ENCODE measurements at places on chromosomes 4 and X.

- no peak for DNase-seq
Observed at GRCh38 chr4:102663073-102663472, 97.7 kb downstream of the MANBA start.

DNA sequence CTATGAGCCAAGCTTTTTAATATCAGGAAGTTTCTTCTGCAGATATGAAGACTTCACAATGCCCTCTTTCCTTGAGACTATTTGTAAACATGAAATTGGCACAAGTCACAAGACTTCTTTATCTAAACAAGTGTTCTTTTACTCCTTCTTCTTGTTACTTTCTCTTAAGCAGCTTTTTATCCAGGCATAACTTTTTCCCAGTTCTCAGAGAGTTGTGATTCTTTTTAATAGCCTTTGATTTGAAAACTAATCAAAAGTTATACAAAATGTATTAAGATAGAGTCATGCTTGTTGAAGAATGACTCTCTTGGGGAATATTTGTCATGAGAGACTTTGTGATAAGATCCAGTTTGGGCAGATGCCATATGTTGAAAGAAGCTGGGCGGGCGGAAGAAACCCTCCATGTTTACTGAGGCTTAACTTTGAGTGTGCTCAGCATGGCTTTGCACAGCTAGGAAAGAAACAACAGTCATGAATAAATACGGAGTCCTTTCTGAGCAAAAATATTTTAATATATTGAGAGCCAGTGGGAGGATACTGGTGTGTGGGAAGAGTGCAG lies 39.3 kb downstream of the SYTL5 start:
- DNase-seq = no peak

- no peak for DNase-seq
Observed at GRCh38 chr4:165464376-165464775, 85.6 kb downstream of the CPE start.

GRCh38 chrX:150842198-150842685 lies 56.2 kb downstream of the CD99L2 start:
- DNase-seq = no peak

DNA sequence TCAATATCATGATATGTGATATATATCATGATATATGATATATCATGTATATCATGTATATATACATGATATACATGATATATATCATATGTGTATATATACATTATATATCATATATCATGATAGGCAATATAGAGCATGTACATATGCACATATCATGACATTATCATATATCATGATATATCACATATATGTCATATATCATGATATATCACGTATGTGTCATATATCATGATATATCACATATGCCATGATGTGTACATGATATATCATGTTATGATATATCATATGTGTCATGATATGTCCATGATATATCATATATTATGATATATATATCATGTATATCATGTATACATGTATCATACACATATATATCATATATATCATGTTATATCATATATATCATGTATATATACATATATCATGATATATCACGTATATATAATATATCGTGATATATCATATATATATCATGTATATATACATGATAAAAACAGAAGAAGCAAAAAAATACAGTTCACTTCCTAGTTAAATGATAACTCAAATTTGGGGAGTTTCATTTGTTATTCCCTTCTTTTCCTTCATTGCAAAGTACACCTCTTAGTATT lies 670.1 kb upstream of the EPHA5 start:
- no peak for DNase-seq

DNA sequence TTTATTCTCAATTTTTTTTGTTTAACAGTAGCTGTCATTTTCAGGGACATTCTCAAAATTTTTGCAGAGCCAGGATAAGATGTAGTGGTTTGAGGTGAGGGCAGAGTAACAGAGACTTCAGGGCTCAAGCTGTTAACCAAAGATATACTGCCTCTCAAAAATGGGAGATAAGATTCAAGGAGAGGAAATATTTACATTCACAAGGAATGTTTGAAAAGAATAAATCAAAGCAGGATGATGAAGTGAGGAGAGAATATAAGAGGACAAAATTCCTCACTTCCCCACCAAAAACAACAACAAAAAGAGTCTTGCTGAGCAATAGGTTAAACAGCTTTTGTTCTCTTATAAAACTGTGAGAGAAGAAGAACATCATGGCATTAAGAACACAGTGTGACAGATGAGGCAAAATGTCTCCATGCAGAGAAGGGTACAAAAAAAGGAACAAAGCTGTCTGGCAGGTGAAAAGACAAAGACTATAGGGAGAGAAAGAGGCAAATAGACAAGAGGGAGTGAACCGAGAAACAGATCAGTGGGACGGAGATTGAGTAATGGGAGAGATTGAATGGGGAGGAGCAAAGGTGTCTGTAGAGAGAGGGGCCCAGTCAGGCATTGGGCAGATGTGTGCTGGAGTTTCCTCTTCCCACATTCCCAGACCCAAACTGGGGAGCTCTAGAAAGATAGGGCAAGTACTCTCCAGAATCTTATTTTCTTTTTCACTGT lies 106.1 kb upstream of the TMEM150C start:
- DNase-seq = no peak

GRCh38 chr4:81460191-81460701 lies 11.5 kb downstream of the RASGEF1B start:
- no peak for DNase-seq

Measured in GM13976 (cell line).